Fibroblast of villous mesenchyme (primary cell): ENCODE measurements at places on chromosomes 7 and 10. TPM values are rescaled to one million over a fixed set of nuclear protein-coding genes. Genes with fewer than 3 reads are reported as not detected.

- DNase-seq: no peak
Observed at GRCh38 chr10:131781076-131781475, 119.7 kb upstream of the PPP2R2D start.

DNA sequence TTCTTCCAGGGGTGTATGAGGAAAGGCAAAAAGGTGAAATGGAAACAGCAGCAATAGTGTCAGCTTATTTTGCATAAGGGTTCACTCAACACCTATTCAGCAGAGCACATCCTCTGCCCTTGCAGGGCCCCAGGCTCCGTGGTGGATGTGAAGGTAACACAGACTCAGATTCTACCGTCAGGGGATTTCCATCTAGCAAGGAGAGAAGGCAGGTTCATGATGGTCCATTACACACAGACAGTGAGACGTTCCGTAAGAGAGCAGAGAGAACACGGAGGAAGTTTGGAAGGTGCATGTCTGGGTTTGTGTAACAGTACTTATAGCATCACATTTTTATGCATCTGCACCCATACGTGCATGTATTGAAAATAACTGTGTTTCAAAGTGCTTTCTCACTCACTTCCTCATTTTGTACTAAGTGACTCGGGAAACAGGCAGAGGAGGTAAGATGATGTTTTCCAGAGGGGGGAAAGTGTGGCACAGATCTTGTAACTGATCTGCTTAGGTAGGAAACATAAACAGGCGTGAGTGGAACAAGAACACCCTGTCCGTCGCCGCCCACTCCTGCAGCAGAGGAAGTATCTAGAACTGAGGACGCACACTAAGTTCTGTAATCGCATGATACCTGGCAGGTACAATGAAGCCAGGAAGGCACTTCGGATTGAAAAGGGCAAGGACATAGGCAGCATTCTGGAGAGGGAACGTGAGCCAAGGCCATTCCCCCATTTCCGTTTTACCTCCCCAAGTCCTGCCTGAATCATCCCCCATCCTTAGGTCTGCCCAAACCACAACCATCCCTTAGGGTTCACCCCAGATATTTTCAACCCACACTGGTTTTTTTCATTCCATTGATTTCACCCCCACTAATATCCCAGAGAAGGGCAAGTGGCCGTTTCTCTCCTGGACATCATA lies 1.0 kb upstream of the ENO4 start:
- DNase-seq: no peak

- DNase-seq: no peak
Observed at GRCh38 chr7:121837462-121837861, 35.5 kb upstream of the PTPRZ1 start.

DNA sequence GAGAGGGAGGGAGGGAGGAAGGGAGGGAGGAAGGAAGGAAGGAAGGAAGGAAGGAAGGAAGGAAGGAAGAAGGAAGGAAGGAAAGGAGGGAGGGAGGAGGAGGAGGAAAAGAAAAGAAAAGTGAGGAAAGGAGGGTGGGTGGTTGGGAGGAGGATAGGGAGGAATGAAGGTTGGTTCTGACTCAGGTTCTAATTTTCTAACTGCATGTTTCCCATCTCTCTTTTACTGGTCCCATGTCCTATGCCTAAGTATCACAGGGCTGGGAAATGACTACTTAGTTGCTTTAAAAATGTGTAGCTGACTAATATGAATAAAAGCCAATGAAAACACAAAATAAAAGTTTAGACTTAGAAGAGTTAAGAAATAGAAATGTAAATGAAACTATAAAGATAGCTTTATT lies 890.9 kb upstream of the POT1 start:
- no peak for DNase-seq

GRCh38 chr10:80924063-80924952 lies 386.6 kb downstream of the SH2D4B start:
- DNase-seq: peak; percentile 33

DNA sequence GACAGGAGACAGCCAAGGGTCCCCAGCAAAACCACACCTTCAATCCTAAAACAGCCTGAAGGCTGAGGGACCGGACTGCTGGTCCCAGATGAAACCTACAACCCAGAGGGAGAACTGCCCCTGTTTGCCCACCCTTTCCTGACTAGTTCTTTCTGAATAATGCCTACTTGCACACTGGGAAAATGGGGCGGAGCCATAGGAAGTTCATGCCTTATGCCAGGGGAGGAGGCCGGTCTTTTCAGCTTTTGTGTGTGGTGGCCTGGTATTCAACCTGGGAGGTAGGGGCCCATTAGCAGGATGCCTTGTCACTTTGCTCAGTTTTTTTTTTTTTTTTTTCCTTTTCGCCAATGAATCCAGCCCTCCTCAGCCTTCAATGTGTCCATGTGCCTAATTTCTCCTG lies 20.7 kb downstream of the TOMM7 start:
- no peak for DNase-seq

GRCh38 chr7:74454021-74454924 lies 567 bp downstream of the GTF2IRD1 start:
- DNase-seq: no peak

DNA sequence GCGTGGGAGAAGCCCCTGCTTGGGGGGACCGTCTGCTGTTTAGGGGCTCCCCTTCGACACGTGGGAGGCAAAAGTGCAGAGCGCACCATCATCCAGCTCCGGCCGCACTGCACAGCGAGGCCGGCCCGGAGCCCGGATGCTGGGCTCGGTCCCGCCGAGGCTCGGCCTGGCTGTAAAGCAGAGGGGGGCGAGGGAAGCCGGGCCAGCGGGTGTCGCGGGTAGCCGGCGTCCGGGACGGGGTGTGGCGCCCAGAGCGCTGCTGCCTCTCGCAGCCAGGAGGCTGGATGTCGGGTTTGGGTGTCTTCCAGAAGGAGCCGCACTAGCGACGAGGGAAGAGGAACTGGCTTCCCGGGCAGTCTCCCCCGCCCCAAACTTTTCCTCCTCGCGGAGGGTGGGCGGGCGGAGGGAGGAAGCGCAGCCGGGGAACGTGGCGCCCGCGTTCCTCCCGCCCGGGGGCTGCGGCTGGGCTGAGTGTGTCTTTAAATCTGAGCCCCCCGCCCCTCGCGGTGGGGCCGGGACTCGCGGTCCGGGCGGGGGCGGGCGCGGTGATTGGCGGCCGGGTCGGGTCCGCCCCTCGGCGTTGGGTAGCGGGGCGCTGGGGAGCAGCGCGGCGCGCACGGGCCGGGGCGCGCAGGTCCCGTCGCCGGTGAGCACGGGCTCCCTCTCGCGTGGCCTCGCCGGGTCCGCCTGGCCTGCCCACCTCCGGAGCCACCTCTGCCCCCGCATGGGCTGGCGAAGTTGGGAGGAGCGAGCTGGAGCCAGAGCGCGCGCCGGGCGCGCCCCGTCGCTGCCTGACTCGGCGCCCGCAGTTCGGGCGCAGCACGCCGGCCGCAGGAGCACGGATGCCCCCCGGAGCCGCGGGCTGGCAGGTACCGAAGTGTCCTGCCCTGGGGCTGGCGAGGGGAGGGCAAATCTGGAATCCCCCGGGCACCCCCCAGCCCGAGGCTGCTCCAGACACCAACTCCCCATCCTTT lies at the start of gene PALD1:
Gene PALD1 (plus strand): TSS at position 577 of the 974 bp plus-strand sequence. CDS start 47,185 bp downstream, outside the sequence.
- peak; percentile 24 for DNase-seq

GRCh38 chr7:84049071-84049836 lies 145.3 kb downstream of the SEMA3A start:
- no peak for DNase-seq

- peak; percentile 89 for DNase-seq
Observed at GRCh38 chr10:124906551-124907001, 35.3 kb upstream of the ZRANB1 start.

DNA sequence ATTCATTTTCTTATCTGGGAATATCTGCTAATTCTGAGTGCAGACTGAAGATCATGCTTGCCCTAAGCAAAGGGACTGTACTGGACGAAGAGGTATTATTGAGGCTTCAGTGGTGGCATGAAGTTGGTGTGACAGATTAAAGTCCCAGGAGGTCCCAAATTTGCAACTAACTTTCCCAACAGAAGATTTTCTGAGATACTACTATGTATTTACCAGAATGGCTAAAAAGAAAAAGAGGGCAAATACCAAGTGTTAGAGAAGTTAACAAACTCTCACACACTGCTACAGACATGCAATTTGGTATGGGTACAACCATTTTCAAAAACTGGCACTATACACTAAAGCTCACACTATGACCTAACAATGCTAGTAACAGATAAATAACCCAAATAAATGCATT lies 28.3 kb downstream of the IDE start:
- no peak for DNase-seq

DNA sequence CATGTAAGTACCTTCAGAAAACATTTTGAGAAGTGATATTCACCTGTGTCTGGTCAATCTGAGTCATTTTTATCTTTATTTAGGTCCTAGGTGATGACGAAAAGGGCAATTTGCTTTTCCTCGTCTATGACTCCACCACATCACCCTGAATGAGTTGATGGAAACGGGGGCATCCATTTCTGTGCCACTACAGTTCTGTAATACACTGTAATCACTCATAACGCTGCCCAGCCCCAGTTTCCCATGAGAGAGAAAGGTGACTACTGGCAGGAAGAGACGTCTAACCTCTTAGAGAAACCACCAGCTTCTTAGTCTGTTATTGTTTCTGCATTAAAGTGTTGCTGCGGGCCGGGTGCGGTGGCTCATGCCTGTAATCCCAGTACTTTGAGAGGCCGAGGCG lies 205.3 kb upstream of the MKLN1 start:
- DNase-seq: no peak

GRCh38 chr10:63477927-63478326 lies 12.2 kb upstream of the JMJD1C start:
- DNase-seq: no peak

DNA sequence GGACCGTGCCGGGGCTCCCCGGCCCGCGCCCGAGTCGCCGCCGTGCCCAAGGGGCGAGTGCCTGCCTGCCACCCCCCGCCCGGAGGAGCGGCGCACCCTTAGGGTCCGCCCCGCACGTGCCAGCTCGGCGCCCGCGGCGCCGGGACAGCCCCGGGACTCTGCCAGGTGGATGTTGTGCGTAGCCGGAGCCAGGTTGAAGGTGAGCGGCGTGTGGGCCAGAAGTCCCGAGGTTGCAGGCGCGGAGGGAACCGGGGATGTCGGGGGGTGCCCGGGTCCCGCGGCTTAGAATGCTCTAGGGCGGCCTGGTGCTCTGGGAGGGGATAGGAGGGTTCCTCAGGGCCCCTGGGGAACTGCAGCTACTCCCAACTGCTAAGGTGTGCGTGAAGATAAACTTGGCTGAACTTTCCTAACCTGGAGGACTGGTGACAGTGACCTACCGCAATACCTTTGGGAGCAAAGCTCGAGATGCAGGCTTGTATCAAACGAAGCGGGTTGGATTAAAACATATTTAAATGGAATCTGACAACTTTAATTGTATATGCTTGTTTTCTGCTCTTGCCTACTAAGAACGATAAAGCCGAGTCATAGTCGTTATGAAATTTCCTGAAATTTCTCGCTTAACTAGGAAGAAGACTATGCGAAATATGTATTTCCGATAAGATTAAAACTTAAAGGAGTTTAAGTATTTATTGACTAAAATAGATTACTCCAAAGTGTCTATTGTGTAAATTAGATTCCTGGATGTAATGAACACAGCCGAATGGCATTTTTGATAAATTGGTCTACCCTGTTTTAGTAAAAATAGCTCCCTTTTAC lies at the start of gene CUX1:
Gene CUX1 (plus strand): TSS at position 156 of the 816 bp plus-strand sequence. CDS start 14 bp downstream, at position 170.
- DNase-seq: peak; percentile 82

DNA sequence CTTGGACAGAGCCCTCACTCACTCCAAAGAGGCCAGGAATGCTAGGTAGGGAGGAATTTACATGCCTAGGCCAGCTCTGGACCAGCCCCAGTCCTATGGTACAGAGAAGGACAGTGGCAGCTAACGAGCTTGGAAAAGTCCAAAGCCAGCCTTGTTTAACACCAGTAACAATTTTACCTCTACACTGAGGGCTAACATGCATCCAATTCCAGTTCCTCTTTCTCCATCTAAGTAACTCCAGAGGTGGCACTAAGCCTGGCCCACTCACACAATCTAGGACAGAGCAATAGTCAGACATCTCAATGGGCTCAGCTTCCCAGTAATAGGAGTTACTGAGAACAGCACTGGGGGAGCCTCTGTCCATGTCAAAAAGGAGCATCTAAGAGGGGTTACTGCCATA lies 5.7 kb upstream of the LCOR start:
- DNase-seq: no peak

Gene ARHGEF5
- total RNA-seq: 1.9 and 3.9 TPM in 2 replicates

Gene KEL
- under 0.01 TPM in 1 of 2 replicates, not detected in the other for total RNA-seq

Gene WDFY4
- not detected in 2 replicates for total RNA-seq

Gene TMEM236
- under 0.01 TPM in 2 replicates for total RNA-seq

Gene GPR85
- 2.6 TPM in 2 replicates for total RNA-seq

Gene CLEC5A
- not detected in 2 replicates for total RNA-seq
